Fibroblast of skin of left biceps (primary cell): ENCODE measurements at places on chromosomes 1 and 21.

DNA sequence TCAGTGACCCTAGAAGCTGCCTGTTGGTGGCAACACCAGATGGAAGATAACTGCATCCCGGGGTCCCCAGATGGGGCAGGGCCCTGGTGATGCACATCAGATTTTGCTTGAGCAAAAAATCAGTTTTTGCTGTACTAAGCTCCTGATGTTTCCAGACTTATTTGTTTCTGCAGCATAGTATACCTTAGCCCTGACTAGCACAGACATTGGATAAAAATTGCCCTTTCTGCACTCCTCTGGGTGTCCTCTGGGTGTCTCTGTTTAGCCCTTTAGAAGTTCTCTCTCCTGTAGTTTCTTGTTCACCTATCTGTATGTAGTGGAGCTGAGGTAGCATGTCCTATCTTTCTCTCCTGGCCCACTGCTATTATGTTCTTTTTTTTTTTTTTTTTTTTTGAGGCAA is 30.3 kb upstream of the PLA2G2C start:
- DNase-seq: no peak

DNA sequence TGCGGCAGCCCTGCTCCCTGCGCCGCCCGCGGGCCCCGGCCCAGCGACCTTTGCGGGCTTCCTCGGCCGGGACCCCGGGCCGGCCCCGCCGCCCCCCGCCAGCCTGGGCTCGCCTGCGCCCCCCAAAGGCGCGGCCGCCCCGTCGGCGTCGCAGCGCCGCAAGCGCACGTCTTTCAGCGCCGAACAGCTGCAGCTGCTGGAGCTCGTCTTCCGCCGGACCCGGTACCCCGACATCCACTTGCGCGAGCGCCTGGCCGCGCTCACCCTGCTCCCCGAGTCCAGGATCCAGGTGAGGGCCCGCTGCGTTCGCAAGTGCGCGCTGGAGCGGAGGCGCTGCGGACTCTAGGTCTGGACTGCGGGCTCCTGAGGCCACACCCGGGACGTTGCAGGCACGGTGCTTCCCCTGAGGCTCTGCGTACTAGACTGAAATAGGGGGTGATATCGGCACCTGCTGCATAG is 351 bp downstream of the MIXL1 start:
- no peak for DNase-seq

DNA sequence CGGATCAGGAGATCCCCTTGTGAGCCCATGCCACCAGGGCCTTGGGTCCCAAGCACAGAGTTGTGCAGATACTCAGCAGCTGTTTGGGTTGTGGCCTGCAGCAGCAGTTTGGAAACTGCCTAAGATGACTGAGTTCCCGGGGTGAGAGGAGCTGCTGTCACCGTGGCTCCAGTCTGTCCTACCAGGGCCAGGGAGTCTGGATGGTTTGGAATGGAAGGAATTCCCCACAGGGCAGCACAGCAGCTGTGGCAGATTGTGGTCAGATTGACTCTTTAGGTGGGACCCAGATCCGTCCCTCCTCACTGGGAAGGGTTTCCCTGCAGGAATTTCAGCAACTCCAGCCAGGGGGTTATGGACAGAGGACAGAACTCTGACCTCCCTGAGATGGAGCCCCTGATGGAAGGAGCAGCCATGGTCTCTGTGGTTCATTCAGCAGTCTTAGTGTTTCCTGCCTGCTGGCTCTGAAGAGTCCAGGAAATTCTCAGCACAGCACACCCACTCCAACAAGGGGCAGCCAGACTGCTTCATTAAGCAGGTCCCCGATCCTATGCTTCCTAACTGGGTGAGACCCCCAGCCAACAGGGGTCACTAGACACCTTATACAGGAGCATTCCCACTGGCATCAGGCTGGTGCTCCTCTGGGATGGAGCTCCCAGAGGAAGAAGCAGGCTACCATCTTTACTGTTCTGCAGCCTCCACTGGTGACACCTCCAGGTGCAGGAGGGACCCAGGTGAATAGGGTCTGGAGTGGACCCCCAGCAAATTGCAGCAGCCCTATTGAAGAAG is 51.5 kb upstream of the TNFSF4 start:
- DNase-seq: no peak

GRCh38 chr1:31032266-31032665 is 33.3 kb downstream of the PUM1 start:
- no peak for DNase-seq

GRCh38 chr1:31694964-31695313 is 8.9 kb downstream of the COL16A1 start:
- DNase-seq: no peak

- no peak for DNase-seq
Measured at GRCh38 chr21:31914472-31914871, 41.7 kb downstream of the HUNK start.

DNA sequence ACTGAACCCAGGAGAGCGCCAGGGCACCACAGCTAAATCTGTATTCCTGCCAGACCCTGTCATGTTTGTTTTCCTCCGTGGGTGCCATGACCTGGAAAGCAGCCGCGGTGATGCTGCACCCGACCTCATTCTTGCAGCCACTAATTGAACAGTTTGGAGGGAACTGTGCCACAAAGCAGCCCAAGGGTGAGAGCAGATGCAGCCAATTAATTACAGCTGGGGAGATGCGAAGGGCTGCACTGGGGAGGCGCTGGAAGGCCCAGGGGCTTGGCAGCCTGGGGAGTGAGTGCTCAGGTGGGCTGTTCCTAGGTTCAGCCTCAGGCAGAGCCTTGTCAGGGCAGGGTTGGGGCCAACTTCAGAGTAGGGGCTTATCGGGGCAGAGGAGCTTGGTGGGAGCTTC is 158.4 kb upstream of the CD34 start:
- no peak for DNase-seq

GRCh38 chr1:11676386-11677103 is 4.4 kb downstream of the MAD2L2 start:
- no peak for DNase-seq

GRCh38 chr1:204087893-204088528 is 15.1 kb downstream of the SOX13 start:
- DNase-seq: no peak

- DNase-seq: no peak
Measured at GRCh38 chr1:152110365-152110859, 4.8 kb downstream of the TCHH start.

- no peak for DNase-seq
Measured at GRCh38 chr21:31459457-31459856, 115.4 kb upstream of the TIAM1 start.

DNA sequence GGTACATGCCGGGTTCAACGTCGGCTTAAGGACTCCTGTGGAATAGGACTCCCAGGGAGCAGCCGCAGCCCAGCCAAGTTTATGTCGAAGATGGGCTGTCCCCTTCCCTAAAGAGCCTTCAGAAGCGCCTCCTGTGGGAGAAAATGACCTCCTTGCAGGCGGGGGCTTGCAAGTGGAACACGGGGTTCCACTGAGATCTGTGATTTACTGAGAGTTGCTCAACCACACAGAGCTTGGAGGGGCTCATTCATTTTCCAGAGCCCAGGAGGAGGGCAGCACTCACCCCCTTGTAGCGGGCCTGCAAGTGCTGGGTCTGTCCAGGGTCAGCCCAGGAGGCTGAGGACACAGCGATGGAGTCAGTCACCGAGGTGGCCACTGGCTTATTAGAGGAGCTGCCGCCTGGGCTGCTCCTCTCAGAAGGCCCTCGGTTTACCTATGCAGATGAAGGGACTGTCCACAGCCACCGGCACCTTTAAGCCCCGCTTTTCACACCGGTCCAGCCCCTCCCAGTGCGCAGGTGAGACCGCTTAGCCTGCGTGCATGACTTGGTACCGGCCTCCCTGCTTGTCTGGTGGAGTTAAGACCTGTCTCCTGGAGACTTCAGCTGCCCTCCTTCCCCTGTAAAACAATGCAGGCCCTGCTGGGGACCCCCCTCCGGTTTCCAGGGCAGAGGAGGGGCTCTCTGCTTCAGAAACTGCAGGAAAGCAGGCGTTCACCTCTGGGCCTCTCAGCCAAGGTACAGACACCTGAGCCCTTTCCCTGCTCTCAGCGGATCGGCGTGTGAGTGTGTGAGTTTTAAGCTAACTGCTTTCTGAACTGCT is 57.5 kb downstream of the ATP5PO start:
- DNase-seq: no peak

GRCh38 chr21:14842601-14843000 is 222.2 kb downstream of the NRIP1 start:
- no peak for DNase-seq

DNA sequence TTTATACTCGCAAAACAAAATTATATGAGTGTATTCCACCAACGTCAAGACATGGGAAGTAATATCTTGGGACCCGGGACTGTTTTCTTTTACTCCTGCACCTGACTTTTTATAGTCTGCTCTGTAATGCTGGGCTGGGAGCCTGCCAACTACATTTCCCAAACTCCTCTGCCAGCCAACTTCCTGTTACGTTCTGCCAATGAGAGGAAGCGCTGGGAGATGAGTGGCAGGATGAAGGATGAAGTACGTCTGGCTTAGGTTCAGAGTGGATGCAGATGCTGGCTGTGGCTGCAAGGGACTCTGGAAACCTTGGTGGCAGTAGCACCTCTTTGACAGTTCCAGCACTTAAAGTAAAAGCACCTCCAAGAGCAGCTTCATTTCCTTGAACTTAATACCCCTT is 59.6 kb downstream of the USP24 start:
- no peak for DNase-seq

DNA sequence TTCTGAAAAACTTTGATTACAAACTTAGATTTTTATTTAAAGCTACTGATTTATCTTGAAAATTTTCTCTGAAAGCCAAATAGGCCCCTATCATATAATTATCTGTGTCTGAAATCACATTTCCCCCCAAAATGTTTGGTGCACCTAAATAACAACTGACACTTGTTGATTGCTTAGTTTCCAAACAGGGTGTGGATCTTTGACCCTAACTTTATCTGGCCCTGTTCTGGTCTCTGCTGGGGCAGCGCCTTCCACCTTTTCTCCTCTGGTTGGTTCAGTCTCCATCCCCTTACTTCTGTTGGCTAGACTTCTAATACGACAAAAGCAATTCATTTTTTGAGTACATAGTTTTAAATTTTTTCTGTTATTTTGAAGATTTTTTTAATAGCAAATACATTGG is 10.2 kb upstream of the OTUD7B start:
- DNase-seq: no peak

DNA sequence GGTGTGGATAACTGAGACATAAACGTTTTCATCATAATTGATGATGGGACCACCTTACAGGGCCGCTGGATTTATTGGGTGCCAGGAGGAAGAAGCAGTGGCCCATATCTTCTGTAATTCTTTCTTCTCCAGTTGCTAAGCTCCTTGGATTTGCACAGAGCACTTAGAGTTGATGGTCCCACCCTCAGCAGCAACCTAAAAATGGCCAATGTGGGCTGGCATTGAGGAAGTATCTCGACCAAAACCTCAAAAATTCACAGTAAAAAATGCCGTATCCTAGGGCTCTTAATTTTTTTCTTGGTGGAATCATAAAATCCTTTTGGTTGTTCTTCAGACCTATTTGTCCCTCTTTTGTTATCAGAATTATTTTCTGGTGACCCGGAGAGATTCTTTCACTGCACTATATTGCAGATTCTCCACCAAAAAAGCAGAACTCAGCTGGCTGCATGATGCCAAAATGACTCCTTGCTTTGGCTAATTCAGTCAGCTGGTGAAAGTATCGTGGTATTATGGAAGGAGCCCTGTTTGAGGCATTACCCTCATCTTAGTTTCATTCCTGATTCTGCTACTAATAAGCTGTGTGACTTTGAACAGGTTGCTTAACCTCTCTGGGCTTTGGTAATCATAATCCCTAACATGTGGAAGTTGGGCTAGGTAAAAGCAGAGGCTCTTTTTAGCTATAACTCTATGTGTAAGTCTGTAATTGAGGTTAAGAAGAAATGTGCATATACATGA is 27.6 kb downstream of the KIRREL1 start:
- DNase-seq: no peak

GRCh38 chr21:44377922-44378645 is 24.7 kb downstream of the TRPM2 start:
- no peak for DNase-seq

DNA sequence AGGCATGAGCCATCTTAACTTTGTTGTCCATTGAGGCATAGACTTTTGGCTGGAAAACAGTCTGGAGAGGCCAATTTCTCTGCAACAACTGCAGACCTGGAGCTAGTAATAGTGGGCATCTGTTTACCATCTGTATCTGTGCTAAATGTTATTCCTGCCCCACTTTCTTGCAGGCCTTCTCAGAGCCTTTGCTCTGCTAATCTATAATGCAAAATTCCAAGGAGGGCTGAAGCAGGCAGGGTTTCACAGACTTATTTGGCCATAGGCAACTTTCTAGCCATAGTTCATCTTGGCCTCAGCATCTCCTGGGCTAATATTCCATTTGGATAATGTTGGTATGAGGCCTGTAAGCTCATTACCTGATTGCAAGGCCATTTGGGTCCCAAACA is 124.5 kb upstream of the CSF3R start:
- no peak for DNase-seq

DNA sequence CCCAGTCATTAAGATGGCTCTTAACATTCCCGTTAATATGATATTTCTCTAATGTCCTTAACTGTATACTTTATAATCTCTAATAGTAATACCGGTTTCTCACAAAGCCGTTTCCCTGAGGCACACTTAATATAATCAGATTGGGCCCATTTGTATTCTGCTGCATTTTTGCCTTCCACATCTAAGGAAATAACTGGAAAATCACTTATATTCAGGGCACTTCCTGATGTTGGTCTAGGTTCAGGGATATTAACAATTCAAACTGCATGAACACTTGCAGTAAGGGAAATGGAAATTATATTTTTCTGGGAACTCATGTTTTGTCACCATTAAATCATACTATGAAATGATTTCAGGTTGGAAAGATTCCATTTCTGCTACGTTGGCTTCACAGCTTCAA is 119.8 kb downstream of the TPR start:
- no peak for DNase-seq

DNA sequence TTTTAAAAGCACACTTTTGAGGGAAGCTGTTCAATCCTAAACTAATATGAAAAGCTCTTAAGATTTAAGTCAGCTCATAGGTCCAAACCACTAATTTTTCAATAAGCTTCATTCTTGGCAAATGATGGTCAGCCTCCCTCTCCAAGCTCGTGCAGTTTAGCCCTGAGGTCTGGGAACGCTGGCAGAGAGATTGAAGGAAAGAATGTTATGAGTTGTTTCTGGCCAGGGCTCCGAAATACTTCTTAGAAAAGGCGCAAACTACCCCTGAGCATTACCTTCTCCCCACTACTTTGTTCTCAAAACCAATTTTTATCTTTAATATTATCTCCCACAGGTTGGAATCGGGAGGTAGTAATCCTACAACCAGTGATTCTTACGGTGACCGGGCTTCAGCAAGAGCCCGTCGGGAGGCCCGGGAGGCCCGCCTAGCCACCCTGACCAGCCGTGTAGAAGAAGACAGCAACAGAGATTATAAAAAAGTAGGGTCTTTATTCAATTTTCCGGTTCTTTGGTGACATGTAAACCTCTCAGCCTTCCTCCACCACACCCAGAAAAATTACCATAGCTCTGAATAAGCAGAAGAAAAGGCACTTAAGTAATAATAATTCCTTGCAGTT is 147.7 kb downstream of the SYT2 start:
- no peak for DNase-seq
